GM23248 (cell line): ENCODE measurements at places on chromosomes 7 and 10.

GRCh38 chr7:100803398-100804161, 23.7 kb downstream of the EPHB4 start:
- DNase-seq = peak; percentile 94

DNA sequence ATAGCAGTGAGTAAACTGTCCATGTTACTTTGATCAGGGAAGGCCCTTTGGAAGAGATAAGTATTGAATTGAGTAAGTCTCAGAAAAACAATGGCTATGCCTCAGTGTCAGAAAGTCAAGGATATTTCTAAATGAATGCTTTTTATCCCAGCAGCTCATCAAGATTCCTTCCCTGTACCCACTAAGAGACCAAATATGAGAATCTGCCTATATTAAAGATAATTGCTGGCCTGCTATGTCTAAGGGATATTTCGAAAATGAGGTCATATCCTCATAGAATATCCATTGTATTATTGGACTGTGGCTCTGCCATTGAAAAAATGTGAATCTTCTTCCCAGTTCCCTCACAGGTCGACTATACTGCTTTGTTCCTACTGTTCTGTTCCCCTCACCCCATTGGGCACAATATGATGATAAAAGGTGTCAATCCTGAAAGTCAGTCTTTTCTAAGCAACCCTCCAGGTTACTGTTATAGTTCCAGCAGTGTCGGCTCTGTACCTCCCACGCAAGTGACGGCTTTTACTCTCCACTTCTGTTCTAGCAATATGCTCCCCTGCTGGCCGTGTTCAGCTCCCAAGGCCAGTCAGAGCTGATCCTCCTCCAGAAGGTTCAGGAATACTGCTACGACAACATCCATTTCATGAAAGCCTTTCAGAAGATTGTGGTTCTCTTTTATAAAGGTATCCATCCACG, 51.7 kb downstream of the BZW2 start:
- peak; percentile 67 for DNase-seq

GRCh38 chr10:44171765-44172164, 213.1 kb downstream of the CXCL12 start:
- DNase-seq = no peak

- DNase-seq = no peak
Observed at GRCh38 chr10:120606051-120606764, 149.2 kb downstream of the PLPP4 start.

DNA sequence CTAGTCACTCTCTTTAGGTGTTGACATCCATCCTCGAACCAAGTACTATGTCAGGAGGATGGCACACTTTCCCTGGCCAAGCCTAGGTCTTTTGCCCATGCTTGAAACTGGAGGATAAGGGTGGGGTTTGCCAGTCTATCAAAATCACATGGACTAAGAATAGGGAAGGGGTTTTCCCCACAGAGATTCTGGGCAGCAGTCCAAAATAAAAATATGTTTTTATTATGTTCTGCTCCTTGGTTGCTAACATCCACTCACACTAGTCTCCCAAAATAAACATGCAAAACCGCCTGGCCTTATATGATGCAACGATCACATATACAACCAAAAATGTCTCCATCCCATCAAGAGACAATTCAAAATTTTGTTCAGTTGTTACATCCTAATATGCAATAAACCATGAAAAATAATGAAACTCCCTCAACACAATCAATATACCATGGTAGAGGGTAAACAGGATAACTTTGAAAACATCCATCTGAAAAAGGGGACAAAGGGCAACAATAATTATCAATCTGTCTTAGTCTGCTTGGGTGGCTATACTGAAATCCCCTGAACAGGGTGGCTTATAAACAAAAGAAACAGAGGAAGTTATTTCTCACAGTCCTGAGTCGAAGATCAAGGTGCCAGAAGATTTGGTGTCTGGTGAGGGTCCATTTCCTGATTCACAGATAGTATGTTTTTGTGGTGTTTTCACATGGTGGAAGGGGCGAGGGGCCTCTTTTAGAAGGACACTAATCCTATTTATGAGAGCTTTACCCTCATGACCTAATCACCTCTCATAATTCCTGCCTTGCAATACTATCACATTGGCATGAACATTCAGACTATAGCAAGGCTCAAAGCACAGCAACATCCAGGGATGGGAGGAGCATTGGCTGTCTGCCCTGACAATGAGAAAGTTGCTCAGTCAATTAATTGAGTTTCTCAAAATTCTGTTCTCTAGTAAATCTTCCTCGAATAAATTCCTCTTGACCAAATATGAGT, 159.3 kb downstream of the ETV1 start:
- DNase-seq = peak; percentile 41

DNA sequence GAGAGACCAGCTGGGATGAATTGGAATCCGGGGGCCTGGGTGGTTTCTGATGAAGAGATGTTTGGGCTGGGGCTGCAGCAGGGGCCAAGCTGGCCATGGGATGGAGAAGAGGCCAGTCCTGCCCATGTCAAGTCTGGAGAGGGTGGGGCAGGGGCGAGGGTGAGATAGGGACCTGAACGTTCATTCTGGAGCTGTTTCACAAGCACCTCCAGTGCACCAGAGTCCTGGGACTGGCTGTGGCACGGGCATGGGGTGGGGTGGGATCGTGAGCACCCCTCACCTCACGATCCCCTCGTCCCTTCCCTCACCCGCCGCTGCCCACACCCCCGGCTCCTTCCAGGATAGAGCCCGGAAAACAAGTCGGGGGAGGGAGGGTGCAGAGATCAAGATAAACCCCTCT, 25.8 kb upstream of the PSMG3 start:
- DNase-seq = no peak

DNA sequence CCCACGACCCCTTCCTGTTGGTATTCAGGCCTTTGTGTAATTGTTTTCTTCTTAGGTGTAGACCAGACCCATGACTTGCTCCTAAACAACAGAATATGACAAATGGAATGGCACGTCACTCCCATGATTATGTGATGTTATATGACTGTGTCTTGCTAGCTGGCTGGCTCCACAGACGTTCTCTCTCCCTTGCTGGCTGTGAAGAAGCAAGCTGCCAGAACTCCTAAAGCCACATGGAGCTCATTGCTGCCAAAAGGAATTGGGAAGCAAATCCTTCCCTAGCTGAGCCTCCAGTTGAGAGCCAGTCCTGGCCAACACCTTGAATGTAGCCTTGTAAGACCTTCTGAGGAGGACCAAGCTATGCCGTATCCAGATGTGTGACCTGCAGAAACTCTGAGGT, 74.2 kb downstream of the RAB18 start:
- DNase-seq = peak; percentile 5

GRCh38 chr7:46933596-46933995, 648.3 kb downstream of the TNS3 start:
- peak; percentile 71 for DNase-seq

GRCh38 chr7:36473454-36474282, 84.0 kb downstream of the ANLN start:
- DNase-seq = peak; percentile 51

DNA sequence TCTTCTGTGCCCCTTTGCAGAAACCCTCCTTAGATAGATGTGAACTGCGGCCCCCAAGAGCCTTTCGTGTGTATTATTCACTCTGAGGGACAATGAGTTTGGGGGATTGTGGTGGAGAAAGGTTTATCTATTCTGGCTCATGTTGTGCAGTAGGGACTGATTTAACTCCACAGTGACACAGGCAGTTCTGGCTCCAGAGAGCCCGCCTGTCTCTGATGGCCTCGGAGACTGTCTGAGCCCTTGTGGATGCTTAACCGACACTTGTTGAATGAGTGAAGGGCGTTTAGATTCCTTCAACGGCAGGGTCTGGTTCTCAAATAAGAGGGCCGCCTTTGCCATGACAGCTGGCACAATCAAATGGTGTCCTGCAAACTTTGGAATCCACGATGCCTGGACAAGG, 5.8 kb downstream of the NPTX2 start:
- DNase-seq = no peak

- DNase-seq = peak; percentile 87
Observed at GRCh38 chr7:91264924-91265681, 870 bp downstream of the FZD1 start.

DNA sequence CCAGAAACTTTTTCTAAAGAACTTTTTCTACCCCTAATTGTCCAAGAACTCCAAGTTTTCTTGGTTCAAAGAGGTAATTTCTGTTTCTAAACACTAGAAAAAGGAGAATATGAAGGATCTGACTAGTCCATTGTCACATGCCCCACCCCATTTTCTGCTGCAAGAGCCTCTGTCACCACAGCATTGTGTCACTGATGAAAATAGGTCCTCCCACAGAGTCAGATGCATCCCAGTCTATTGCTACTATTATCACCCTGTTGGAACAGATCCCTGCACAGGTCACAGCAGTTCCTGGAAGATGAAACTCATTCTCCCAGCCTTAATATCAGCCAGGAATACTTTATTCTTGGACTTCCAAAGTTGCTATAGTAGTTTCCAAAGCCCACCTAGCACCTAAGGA, 7.5 kb upstream of the CFTR start:
- no peak for DNase-seq

GRCh38 chr7:17044861-17045260, 163.1 kb upstream of the AGR3 start:
- DNase-seq = no peak

GRCh38 chr7:2069472-2069860, 163.3 kb downstream of the MAD1L1 start:
- DNase-seq = peak; percentile 44
